Activated CD4-positive, alpha-beta T cell treated with anti-CD3 and anti-CD28 coated beads, Interleukin-2, amount 10 ng/mL, durations not matched to agents 7 days and 5 days (primary cell): ENCODE measurements at places on chromosomes 7 and 10. TPM values are rescaled to one million over a fixed set of nuclear protein-coding genes. Genes with fewer than 3 reads are reported as not detected.

- H3K4me3 ChIP-seq = no peak overlapping the region
- H3K27me3 ChIP-seq = peaks cover 13% of the 10 kb centered on the region
- no peak for DNase-seq
- H3K36me3 ChIP-seq = peaks cover 2% of the 10 kb centered on the region
- no peak overlapping the region for H3K27ac ChIP-seq
Observed at GRCh38 chr7:132200141-132200540, 376.1 kb downstream of the PLXNA4 start.

DNA sequence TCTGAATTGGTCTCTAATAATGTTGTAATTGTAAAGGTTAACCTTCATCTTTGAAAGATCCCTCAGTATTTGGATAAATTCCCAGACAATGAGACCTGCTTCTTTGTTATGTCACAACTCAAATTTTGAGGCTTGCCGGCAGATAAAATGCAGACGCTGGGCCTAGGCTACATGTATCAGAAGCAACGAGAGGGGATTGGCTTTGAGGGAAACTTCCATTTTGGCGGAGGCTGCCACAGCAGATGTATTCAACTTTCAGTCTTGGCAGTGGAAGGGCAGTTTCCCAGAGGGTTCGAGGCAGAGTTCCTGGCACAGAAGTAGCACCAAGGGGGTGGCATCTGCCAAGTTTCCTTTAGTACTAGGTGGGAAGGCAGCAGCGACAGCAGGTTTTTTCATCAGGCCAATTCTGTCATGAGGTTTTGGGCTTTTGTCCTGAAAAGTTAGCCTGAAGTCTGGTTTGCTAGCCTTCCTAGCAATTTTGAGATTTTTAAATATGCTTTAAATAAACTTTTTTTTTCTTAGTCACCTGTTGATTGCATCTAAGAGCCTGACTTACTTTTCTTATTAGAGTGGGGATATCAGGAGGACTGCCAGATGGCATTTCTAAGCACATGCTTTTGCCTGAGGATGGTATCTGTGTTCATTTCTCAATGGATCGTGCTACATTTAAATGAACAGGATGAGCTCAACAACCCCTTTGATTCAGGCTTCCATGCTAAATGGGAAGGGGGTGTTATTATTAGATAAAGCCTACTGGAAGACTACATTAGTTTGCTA lies 89.5 kb upstream of the FAM3C start:
- H3K27ac ChIP-seq = no peak overlapping the region
- H3K27me3 ChIP-seq = peaks cover 6% of the 10 kb centered on the region
- no peaks in the 10 kb centered on the region for H3K36me3 ChIP-seq
- no peak for DNase-seq

- no peaks in the 10 kb centered on the region for H3K36me3 ChIP-seq
- no peak for DNase-seq
- H3K27ac ChIP-seq = no peak overlapping the region
- no peaks in the 10 kb centered on the region for H3K27me3 ChIP-seq
Observed at GRCh38 chr7:31202801-31203200, 137.7 kb downstream of the NEUROD6 start.

GRCh38 chr10:72625276-72625607 lies 637 bp downstream of the MICU1 start:
- peak overlapping the region; percentile 94 for H3K27ac ChIP-seq
- no peak for DNase-seq
- no peaks in the 10 kb centered on the region for H3K27me3 ChIP-seq
- H3K36me3 ChIP-seq = peaks cover 1% of the 10 kb centered on the region
- peak overlapping the region; percentile 99 for H3K4me3 ChIP-seq
- peaks cover 19% of the 10 kb centered on the region for H3K4me1 ChIP-seq

DNA sequence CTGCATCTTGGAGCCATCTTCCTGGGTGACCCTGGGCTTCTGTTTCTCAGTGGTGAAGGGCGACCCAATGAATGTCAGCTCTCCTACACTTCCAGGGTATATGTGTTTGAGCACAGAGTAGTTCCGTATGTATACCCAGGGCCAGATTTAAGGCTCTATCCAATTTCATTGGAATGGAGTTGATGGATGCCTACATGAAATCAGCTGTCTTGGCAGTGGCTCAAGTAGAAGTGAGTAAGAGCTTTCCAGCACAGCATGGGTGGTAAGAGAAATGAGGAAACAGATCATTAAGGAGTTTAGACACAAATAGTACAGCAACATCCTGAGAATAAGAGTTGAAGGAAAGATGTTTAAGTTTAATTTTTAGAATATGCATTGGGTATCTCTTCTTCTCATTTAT lies 433.0 kb downstream of the PAXIP1 start:
- no peak overlapping the region for H3K27ac ChIP-seq
- no peak for DNase-seq
- H3K4me3 ChIP-seq = no peak overlapping the region
- H3K4me1 ChIP-seq = no peaks in the 10 kb centered on the region
- H3K36me3 ChIP-seq = no peaks in the 10 kb centered on the region
- no peaks in the 10 kb centered on the region for H3K27me3 ChIP-seq

DNA sequence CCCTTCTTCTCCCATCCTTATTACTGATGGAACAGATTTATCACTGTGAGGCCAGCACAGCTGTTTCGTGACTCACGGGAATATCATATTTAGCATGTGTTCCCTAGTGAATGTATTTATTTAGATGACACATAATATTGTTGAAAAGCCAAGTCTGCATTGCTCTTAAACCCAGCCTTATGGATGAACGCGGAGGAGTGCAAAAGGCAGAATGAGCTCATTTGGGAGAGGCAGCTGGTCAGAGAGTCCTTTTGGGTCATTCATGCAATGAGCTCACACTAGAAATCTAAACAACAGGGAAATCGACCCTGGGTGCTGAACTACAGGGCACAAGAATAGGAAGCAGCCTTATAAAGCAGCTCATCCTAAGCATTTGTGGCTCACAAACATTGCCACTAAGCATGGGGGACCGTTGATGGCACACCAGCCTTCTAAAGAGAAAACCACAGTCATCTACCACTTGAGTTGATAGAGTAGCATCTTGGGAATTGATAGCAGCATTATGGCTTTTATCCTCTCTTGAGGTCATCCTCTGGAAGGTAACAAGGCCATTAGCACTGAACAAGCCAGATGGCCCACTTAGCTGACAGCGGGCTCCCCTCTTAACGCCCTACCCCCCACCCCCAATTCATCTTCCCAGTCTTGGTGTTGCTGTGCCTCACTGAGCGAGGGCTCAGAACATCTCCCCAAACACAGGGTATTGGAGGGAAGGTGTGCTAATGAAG lies 32.9 kb upstream of the SDK1 start:
- no peaks in the 10 kb centered on the region for H3K4me1 ChIP-seq
- H3K36me3 ChIP-seq = no peaks in the 10 kb centered on the region
- no peak overlapping the region for H3K4me3 ChIP-seq
- peaks cover 17% of the 10 kb centered on the region for H3K27me3 ChIP-seq
- H3K27ac ChIP-seq = no peak overlapping the region

- no peaks in the 10 kb centered on the region for H3K27me3 ChIP-seq
- no peaks in the 10 kb centered on the region for H3K36me3 ChIP-seq
- H3K4me1 ChIP-seq = no peaks in the 10 kb centered on the region
- DNase-seq = no peak
Observed at GRCh38 chr10:66714741-66715140, 211.1 kb upstream of the LRRTM3 start.

DNA sequence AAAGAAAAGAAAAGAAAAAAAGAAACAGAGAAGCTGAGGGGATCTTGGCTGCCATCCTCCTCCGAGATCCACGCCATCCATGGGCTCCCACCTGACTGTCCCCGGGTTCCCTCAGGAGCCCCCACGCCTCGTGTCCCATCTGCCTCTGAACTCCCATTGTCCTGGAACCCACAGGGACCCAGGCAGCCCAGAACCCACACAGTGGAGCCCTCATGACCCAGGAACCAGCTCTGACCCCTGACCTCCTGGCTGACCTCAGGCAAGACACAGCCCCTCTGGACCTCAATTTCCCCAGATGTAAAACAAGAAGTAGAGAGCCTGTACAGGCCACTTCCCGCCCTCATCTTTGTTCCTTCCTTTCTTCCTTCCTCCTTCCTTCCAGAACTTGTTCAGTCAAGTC lies 40.4 kb downstream of the RASGEF1A start:
- H3K4me3 ChIP-seq = no peak overlapping the region
- no peak overlapping the region for H3K27ac ChIP-seq
- no peaks in the 10 kb centered on the region for H3K36me3 ChIP-seq
- peaks cover 45% of the 10 kb centered on the region for H3K27me3 ChIP-seq

- H3K36me3 ChIP-seq = peaks cover 5% of the 10 kb centered on the region
- no peaks in the 10 kb centered on the region for H3K4me1 ChIP-seq
- H3K4me3 ChIP-seq = no peak overlapping the region
- H3K27me3 ChIP-seq = peaks cover 73% of the 10 kb centered on the region
- no peak overlapping the region for H3K27ac ChIP-seq
- DNase-seq = no peak
Observed at GRCh38 chr7:4861227-4861626, 603 bp downstream of the PAPOLB start.

DNA sequence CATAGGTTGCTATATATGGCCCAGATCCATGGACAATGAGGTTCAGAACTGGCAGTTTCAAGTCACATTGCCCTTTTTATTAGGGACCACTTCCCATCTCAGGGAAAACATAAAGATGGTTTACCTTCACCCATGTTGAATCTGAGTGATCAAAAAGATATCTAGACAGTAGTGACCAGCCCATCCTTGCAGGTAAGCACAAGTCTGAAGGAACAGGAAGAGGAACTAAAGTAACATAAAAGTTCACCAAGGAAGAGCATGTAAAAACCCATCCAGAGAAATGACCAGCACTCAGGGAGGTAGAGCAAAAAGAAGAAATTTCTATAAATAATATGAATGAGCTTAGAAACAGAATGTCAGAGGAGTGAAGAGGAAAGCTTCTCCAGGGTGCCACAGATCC lies 382.5 kb downstream of the PARD3 start:
- H3K27me3 ChIP-seq = no peaks in the 10 kb centered on the region
- H3K36me3 ChIP-seq = no peaks in the 10 kb centered on the region
- no peak overlapping the region for H3K27ac ChIP-seq
- no peak for DNase-seq

DNA sequence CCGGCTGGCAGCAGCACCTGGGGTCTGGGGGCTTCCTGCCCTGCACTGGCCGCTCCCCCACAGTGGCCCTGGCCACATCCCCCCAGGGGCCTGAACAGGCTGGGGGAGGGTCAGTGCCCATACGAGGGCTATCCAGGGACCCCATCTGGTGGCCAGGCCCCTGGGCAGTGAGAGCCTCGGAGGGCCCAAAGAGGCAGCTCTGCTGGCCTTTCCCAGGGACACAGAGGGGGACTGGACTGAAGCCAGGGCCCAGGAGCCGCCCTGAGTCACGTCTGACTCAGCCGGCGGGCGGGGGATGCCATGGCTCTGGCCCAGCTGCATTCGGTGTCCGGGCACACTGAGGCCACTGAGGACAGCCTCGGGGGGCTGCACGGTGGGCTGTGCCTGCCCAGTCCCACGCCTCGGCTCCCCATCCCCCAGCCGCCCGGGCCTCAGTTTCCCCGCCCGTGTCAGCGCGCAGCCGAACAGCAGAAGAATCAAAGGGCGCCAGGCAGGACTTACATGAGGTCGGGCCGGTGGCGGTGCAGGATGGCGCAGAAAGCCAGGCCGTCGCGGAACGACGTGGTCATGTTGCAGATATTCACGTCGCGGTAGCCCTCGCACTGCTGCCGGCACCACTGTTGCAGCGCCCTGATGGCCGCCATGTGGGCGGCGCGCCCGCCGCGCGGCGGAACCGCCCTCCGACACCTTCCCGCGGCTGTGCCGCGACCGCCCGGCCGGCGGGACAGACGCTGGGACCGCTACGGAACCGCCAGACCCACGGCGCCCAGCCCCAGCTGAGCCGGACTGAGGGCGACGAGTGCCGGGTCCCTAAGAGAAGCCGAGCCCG lies at the start of gene MICALL2:
MICALL2 (minus strand) TSS at position 788 of the 829 bp plus-strand sequence; CDS start at position 644, 144 bp downstream.
- H3K4me1 ChIP-seq = peaks cover 17% of the 10 kb centered on the region
- H3K36me3 ChIP-seq = no peaks in the 10 kb centered on the region
- peak within 1 kb of the TSS; percentile 68 for H3K4me3 ChIP-seq
- no peak for DNase-seq
- H3K27ac ChIP-seq = peak within 1 kb of the TSS; percentile 25

DNA sequence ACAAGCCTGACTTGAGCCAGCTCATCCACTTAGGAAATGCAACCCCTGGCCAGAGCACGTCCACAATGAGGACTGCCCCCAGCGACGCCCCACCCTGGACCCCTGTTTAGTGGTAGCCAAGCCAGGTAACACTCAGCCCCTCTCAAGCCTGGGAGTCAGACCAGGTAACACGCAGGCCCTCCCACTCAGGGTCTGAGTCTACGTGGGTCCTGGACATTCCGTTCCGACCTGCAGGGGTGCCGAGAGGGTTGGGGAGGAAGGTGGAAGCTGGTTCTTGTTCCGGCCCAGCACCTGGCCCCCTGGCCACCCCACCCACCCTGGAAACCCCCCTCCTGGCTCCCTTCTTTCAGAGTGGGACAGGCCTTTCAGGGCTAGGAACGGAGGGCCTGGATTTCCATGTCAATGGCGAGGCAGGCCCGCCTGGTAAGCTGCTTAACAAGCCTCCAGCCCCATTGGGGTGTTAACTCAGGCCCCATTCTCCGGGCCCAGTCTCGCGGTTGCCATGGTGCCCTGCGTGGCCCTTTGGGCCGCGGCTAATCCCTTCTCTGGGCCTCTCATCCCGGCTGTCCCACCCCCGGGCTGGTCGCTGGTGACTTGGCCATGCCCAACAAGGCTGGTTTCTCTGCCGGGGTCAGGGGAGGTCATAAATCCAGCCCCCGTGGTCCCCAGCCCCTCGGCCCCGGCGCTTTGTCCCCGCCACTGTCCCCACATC lies 19.7 kb upstream of the LFNG start:
- H3K27me3 ChIP-seq = peaks cover 9% of the 10 kb centered on the region
- H3K4me3 ChIP-seq = no peak overlapping the region
- H3K4me1 ChIP-seq = no peaks in the 10 kb centered on the region
- no peak for DNase-seq
- H3K36me3 ChIP-seq = no peaks in the 10 kb centered on the region
- no peak overlapping the region for H3K27ac ChIP-seq

GRCh38 chr10:126387931-126388911 lies at the start of gene ADAM12:
Gene ADAM12 (minus strand): TSS chr10:126388477. CDS start chr10:126388145, 332 bp downstream.
- peak within 1 kb of the TSS; percentile 59 for H3K4me3 ChIP-seq
- H3K36me3 ChIP-seq = peaks cover 2% of the 10 kb centered on the region
- peak within 1 kb of the TSS; percentile 78 for H3K27ac ChIP-seq
- peaks cover 38% of the 10 kb centered on the region for H3K27me3 ChIP-seq

The CYTH3 gene
- total RNA-seq = 1.4 TPM

The PDK4 gene
- total RNA-seq = not detected

The GPR15LG gene
- not detected for total RNA-seq

The ZNF438 gene
- total RNA-seq = 3.8 TPM

The ADRA2A gene
- not detected for total RNA-seq

The STEAP1 gene
- total RNA-seq = not detected

The GRK5 gene
- total RNA-seq = 26.0 TPM

The CHCHD3 gene
- total RNA-seq = 49.2 TPM

The CALML3 gene
- total RNA-seq = not detected

The INSIG1 gene
- total RNA-seq = 71.2 TPM

The NEUROD6 gene
- not detected for total RNA-seq

The C10orf105 gene
- total RNA-seq = 0.52 TPM

The PAOX gene
- 5.0 TPM for total RNA-seq
